Pancreas (tissue), 10 donors: ENCODE measurements at places on chromosomes 3 and 15. TPM values are rescaled to one million over a fixed set of nuclear protein-coding genes. Genes with fewer than 3 reads are reported as not detected.

GRCh38 chr15:33844186-33844585, 124.1 kb upstream of the CHRM5 start:
- DNase-seq = no peak

- no peak for DNase-seq
These were observed 316.7 kb upstream of the SEMA6D start for GRCh38 chr15:47400603-47401002.

Gene IQCH
- 1.0 TPM for polyA plus RNA-seq

DNA sequence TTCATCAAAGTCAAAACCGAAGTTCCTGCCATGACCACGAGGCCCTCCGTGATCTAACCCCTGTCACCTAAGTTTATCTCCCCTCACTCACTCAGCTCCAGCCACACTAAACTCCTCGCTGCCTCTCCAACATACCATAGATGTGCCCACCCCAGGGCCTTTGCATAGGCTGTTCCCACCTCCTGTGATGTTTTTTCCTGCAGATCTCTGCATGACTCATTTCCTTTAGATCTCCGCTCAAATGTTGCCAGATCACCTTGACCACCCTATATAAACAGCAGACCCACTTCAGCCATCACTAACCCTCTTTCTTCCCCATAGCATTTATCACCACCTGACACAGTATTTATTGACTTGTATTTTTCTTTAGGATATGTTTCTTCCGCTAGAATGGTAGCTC, 58.5 kb downstream of the HRH1 start:
- DNase-seq = no peak

Gene DPPA2
- not detected for polyA plus RNA-seq

Gene STRA6
- 0.19 TPM for polyA plus RNA-seq

DNA sequence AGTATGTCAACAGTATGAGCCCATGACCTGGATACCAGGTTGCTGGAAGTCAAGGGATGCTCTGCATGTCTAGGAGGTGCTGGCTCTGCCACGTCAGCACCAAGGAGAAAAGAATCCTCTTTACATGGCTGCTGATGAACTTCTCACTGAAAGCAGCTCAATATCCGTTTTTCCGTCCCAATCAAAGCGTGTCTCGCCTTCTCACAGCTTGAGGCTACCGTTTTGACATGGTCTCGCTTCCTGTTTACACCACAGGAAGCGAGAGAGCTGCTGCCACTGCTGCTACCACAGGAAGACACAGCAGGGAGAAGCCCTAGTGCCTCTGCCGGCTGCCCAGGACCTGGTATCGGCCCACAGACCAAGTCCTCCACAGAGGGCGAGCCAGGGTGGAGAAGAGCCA, 27.3 kb downstream of the STARD5 start:
- DNase-seq = peak; percentile 53

Gene ATP13A4
- 13.3 TPM for polyA plus RNA-seq

Gene TRAT1
- not detected for polyA plus RNA-seq

DNA sequence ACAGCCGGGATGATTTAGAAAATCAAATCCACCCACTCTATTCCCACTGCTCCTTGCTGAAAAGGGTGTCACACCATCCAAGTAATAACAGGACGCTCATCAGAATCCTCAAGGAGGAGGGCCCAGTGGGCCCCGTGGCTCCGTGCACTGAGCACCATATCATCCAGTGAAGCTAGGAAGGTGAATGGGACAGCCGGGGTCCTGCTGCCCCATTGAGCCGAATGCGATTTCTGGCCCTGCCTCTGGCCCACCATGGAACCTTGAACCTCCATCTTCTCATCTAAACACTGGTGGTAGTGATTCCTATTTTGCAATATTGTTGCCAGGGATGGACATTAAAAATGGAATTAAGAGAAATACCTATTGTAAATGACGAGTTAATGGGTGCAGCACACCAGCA, 99.1 kb upstream of the SLC6A11 start:
- DNase-seq = no peak

Gene SEC62
- 23.6 TPM for polyA plus RNA-seq

DNA sequence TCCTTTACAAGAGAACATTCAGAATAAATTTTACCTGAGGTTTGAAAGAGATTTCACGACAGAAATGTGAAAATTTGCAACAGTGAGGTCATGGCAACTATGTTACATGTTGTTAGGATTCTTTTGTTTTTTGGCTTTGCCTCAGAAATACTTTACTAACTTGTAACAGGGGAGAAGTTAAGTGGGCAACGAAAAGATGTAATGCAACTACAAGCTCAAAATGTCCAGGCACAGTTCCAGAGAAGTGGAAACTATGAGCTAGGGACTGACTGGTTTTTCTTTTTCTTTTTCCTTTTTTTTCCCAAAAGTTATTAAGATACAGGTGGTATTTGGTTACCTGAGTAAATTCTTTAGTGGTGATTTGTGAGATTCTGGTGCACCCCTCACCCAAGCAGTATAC, 111.5 kb upstream of the PPP2R3A start:
- no peak for DNase-seq

Gene C3orf49
- polyA plus RNA-seq = not detected

- no peak for DNase-seq
These were observed 175.3 kb upstream of the HES1 start for GRCh38 chr3:193960487-193961274.

GRCh38 chr3:153158961-153159735, 2.9 kb upstream of the RAP2B start:
- no peak for DNase-seq

DNA sequence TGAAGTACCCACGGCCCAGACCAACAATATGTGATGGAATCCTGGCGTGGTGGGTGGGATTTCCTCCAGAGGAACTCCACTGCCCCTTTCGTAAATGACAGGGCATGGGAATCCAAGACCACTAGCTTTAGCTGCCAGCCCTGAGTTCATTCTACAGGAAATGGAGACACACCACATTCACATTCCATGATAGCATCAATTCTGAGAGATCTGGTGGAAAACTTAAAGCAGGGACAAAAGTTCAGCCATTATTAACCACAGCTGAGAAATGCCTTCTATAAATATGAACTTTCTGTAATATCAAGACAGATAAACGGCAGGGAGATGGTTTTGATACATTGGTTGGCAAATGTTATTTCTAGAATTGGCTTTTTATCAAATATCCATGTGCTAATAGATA, 98.2 kb downstream of the FBN1 start:
- no peak for DNase-seq

- DNase-seq = no peak
These were observed 115.2 kb upstream of the TSC22D2 start for GRCh38 chr3:150292891-150293290.

Gene P2RY1
- polyA plus RNA-seq = 2.9 TPM

- DNase-seq = no peak
These were observed 567 bp downstream of the TICRR start for GRCh38 chr15:89575656-89576416.

DNA sequence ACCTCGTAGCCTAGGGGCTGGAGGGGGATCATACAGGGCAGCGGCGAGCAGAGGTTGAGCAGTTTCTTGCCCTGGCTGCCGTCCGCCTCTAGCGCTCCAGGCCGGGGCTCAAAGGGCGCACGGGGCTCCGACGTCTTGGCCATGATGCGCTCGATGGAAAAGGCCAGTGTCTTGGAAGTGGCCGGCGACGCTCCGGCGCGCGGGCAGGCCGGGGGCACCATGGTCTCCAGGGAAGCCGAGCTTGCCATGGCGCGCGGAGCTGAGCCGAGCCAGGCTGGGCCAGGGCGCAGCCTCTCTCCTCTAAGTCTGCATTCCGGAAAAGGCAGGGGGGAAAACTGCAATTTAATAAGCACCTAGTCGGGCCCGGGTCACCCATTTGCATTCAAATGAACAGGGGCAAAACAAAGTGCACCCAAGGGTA, 719 bp downstream of the FEZF2 start:
- DNase-seq = no peak

- DNase-seq = no peak
These were observed 168.7 kb downstream of the PTPRG start for GRCh38 chr3:61730056-61730455.

GRCh38 chr3:194054016-194054415, 81.9 kb upstream of the HES1 start:
- DNase-seq = no peak

Gene RTP1
- polyA plus RNA-seq = not detected

Gene GOLGA8G
- 0.08 TPM for polyA plus RNA-seq

Gene TMOD2
- 3.7 TPM for polyA plus RNA-seq

DNA sequence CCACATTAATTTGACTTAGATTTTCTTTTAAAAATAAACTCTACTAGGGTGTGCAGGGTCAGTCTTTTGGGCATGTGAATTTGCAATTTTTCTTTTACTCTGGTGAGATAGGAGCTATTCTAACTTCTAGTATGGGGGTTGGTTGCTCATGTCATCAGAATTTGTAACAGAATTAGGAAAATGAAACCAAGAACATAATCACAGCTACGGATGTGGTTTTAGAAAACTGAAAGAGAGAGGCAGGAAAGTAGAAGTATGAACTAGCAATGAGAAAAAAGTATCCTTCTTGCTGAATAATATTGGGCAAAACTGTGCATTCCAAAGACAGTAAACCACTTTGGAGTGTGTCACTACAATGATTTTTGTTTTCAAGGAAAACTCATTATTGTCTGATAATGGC, 43.3 kb downstream of the ADPGK start:
- no peak for DNase-seq

Gene TMC3
- polyA plus RNA-seq = 0.05 TPM

GRCh38 chr3:127482216-127483004, 108.1 kb downstream of the TPRA1 start:
- peak; percentile 22 for DNase-seq

- DNase-seq = no peak
These were observed 29.9 kb upstream of the STT3B start for GRCh38 chr3:31502803-31503221.

- DNase-seq = no peak
These were observed 351.0 kb downstream of the MCTP2 start for GRCh38 chr15:94582368-94582767.

DNA sequence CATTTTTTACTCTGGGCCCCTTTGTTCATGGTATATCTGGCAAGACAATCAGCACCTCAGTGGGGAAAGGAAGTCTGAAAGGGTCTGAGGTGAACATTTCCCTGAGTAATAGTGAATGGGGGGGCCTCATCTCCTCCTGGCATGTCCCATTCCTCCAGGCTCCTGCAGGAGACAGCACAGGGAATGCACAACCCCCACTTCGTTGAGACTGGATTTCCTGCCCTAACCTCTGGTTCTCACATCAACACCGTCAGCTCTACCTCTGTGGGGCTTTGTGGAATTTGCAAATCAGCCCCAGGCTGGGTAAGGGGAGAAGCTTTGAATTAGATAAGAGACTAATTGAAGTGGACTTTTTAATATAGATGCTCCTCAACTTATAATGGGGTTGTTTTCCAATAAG, 168.3 kb upstream of the TRIM42 start:
- DNase-seq = no peak

Gene MOBP
- not detected for polyA plus RNA-seq

GRCh38 chr3:108546692-108547091, 36.3 kb upstream of the MYH15 start:
- no peak for DNase-seq

Gene LIPH
- polyA plus RNA-seq = 4.0 TPM
